ENCODE measurements at places on chromosomes 5 and 9.

GRCh38 chr5:96084874-96085506 is 123.3 kb upstream of the ELL2 start:
- DNase-seq, result no peak

DNA sequence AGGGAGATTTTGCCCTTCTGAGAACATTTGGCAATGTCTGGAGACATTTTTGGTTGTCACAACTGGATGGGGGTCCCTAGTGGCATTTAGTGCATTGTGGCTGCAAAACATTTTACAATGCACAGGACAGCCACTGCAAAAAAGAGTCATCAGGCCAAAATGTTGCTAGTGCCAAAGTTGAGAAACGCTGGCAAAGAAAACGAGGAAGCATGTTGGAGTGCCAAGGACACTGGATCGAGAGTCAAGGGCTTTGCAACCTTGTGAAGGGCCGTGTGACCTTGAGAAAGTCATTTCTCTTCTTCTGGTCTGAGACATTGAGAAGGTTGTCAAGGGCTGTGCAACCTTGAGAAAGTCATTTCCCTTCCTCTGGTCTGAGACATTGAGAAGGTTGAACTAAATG is 45.7 kb upstream of the FRRS1L start:
- DNase-seq, result no peak

DNA sequence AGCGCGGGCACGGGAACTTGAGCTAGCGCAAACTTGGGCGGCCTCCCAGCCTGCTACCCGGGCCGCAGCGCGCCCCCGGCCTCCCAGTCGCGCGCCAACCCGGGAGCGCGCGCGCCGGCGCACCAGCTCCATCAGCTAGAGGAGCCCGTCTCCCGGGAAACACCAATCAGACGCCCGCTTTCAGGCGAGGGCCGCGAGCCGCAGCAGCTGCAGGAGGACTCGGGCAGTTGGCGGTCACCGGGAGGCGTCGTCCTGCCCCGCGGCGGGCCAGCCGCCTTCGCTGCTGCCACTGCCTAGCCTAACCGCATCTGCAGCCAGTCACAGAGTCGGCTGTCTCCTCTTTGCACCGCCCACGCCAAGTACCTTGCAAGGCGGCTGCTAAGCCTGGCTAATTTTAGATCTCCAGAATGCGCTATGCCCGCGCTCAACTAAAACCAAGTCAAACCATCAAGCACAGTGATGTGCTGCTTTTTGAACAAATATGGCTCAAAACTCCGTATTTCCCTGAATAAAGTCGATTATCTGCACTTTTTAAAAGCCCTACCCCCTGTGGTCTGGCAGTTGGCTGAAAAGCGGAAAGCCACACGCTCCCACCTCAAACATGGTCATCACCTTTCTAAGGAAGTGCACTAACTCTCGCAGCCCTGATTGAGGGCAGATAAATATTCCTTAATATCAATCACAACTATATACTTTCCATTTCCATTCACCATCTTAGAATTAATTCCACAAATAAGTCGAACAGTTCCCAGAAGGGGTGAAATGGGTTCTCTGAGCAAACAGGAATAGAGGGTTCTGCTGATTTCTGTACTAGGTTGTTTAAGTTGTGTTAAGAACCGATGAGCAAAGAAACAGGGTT is 221.8 kb downstream of the MEF2C start:
- peak; percentile 67 for DNase-seq

DNA sequence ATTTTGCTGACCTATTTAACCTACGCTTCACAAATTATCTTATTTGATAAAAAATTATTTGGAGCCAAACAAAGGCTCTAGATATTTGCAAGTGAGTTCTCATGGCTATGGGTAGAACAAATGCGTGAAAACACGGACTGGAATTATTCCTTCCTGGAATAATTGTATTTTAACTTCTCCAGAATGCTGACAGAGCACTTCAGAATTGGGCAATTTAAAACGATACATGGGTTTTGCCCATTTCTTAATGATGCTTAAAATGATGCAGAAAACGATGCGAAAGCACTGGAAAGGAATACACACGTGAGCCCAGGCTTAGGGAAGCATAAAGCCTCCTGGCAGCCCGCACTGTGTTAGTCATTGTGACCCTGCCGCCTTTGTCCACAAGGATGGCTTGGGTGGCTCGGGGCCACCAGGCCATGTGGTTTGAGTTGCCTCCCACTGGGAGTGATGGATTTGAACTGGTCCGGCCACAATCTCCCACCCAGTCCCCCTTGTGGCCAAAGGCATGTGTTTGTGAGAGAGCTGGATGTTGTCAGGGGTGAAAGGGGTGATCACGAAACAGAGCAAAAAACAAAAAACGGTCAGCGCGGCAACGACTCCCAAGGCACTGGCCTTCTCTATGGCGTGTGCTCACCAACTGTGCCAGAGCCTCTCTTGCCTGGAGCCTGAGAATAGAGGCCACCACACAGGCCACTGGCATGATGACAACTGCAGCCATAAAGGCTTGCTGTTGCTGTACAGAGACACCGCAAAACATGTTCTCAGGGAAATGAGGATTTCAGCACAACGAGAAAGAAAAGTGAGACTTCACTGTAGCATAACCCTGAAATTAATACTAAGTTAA is 234.2 kb upstream of the ADAMTS16 start:
- DNase-seq, result no peak

DNA sequence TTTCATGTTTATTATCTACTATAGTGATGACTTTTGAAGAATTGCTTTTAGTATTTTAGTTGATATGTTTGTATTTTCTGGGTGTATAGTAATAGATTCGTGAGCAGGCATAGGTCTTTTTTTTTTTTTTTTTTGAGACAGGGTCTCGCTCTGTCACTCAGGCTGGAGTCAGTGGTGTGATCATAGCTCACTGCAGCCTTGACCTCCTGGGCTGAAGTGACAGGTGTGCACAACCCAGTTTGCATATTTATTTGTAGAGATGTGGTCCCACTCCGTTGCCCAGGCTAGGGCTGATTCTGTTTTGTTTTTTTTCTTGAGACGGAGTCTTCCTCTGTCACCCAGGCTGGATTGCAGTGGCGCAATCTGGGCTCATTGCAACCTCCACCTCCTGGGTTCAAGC is 11.9 kb downstream of the ERBIN start:
- no peak for DNase-seq

Measured in activated effector memory CD4-positive, alpha-beta T cell treated with anti-CD3 and anti-CD28 coated beads, Interleukin-2, amount 50 U/mL, for 16 hours (primary cell).